ENCODE measurements at places on chromosomes 6 and 20.

DNA sequence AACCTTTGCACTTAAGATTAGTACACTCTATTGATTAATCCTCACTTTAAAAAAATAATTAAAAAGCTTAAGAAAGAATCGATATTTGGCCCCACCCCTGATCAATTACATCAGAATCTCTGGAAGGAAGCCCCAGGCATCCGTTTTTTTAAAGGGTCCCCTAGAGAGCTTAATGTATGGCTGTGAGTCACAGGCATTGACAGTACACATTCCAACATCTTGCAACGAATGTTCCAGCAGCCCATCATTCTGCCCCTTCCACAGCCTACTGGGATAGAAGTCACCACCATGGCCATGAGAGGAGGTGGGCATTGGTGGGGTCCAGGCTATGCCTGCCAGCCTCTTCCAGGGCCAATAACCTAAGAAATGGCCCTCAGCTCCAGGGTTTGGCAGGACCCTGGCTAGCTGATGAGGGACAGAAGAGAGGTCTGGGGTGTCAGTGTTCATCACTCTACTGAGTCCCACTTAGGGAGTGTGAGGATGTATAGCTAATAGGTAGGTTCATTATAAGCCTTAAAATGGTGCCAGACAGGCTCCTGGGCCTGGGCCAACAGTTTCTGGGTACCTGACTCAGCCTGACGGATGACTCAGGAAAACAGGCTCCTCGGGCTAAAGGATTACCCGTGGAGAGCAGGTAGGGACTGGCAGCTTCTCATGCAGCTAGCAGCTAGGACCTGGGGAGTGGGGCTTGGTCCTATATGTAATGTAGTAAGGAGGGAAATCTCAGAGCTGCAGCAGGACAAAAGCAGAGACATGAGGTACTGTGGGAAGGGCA, 40.4 kb downstream of the MDGA1 start:
- no peak for DNase-seq

GRCh38 chr20:25608774-25609173, 15.0 kb downstream of the NANP start:
- no peak for DNase-seq

DNA sequence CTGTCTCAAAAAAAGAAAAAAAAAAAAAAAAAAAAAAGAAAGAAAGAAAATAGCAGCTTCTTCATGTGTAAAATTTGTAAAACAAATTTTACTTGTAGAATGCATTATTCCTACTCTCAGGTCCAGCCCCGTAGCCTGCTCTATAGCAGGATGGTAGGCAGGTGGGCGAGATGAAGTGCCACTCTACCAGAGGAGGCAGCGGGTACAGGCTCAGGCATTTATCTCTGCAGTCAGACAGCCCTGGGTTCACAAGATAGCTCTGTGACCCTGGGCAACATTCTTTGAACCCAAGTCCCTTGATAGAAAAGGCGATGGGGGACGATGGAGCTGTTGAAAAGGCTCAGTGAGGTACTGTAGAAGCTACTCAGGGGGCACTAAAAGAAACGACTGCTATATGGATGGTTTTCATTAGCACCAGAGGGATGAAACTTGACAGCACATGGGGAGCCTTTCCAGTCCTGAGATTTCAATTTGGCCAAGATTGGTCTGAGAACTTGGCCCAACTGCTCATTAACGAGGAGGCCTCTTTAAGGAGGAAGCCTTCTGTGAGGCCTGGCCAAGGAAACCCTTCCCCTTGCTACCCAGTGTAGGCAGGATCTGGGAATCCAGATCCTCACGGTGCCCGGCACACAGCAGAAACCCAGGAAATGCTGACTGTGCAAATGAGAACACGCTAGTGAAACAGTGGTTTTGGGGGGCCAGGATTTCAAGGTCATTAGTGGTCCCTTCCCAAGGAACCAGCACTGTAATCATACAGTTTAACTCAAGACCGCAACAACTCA, 63.1 kb downstream of the MYH7B start:
- no peak for DNase-seq

DNA sequence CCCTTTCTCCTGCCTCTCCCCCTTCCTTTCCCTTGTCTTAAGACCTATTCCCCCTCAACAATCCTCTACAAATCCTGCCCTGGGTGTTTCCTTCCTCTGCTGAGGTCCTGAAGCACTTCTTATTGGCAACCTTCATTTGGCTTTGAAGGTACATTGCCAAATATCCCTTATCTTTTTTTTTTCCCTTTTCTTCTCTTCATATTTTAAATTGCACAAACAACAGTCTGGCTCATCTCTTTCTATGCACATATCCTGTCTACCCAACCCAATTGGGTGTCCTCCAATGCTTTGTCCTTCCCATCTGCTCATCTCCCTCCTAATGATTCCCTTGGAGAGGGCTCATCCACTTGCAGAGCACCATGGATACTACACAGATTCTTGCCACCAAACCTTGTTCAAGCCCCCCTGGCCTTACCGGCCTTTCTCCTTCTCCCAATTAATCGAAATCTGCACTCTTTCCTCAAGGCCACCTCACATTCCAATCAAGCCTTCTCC, 537.9 kb upstream of the JARID2 start:
- DNase-seq, result no peak

- no peak for DNase-seq
Measured at GRCh38 chr6:110554441-110554840, 78.0 kb upstream of the SLC22A16 start.

DNA sequence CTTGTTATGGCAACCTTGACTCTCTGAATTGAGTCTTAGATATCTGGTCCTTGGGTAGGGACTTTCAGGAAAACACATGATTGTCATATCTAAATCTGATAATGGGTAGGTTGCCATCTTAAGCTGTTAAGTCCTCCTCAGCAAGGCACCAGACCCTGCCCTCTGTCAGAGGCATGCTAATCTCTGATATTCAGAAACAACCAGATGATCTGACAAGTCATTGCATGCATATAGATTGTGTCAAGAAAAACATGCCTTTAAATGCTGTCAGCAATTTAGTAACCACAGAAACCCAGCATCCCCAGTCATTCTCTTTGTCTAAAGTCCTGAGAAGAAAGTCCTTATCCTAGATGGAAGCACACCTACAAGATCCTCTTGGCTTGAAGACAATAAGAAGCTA, 149.1 kb downstream of the EDN1 start:
- no peak for DNase-seq

- DNase-seq, result no peak
Measured at GRCh38 chr6:11143394-11144371, 32.2 kb upstream of the ERVFRD-1 start.

DNA sequence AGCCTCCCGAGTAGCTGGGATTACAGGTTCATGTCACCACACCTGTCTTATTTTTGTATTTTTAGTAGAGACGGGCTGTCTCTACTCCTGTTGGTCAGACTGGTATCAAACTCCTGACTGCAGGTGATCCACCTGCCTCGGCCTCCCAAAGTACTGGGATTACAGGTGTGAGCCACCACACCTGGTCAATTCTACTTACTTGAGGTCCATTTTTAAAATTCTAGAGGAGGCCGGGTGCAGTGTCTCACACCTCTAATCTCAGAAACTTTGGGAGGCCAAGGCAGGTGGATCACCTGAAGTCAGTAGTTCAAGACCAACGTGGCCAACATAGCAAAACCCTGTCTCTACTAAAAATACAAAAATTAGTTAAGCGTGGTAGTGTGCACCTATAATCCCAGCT, 7.8 kb downstream of the RIPOR3 start:
- DNase-seq, result no peak

DNA sequence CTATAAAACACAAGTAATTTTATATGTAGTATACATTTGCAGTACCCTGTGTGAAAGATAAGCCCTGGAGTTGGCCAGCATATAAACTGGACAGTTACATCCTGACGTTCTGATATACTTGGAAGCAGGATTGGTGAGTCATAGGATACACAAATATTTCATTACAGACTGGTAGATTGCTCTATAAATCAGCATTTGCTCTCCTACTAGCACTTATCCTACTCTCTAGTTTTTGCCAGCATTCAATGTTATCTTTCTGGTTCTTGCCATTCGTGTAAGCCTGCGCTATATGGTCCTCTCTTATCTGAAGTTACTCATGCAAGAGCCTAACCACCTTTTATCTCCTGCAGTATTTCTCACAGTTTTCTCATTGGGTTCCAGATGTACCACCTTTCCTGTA, 680.2 kb upstream of the MMS22L start:
- DNase-seq, result no peak

DNA sequence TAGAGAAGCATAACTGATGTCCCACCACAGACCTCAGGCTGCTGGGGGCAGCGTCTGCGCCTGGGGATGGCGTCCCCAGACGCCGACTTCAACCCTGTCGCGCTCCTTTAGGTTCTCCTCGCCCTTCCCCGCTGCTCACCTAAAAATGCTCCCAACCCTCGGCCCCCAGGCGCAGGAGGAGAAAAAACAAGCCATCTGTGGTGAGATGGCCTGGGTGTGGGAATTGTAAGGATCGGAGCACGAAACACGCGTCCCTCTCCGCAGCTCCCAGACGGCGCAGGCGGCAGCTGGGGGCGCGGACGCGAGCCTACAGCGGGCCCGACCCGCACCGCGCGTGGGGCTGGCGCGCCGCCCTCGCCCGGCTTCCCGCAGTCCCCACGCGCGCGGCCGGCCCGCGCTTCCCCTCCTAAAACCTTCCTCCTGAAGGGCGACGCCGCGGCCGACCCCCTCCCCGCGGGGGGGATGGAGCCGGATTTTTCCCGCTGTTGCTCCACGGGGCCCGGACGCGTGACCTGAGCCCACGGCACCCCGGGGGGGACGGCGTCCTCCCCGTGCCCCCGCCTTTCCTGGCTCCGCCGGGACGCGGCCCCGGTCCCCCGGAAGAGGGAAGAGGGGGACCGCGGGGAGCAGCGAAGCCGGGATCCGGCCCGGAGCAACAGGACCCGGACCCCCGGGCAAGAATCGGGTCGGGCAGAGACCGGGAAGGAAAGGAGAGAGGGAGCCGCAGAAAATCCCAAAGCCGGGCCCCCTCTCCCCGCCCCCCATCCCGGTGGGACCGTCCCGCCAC, 611 bp downstream of the EPB41L2 start:
- DNase-seq, result no peak

DNA sequence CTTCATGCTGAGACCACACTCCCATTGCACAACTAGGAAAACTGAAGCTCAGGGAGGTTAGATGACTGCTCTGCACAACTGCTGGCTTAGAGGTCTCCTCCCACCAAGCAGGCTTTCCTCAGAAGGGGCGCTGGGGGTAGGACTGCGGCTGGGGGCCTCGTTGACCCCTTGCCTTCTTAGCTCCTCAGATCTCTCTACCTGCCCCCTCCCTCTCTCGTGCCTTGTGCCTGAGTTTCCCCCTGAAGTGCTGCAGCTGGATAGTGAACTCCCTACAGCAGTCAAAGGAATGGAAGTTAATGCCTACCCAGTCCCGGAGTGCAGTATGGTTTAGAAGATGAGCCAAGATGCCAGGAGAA, 149.8 kb downstream of the GRM4 start:
- DNase-seq, result no peak

GRCh38 chr6:166903500-166903899, 52.9 kb downstream of the RNASET2 start:
- DNase-seq, result no peak

DNA sequence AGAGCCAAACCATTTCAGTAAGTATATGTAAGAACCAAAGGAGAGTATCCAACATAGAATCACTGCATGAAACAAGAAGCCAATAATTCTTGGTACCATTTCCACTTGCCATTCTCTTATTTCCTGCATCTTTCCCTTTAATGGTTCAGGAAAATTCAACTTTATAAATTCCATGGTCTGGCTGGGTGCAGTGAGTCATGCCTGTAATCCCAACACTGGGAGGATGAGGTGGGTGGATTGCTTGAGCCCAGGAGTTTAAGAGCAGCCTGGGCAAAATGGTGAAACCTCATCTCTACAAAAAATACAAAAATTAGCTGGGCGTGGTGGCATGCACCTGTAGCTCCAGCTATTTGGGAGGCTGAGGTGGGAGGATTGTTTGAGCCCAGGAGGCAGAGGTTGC, 21.2 kb downstream of the NHLRC1 start:
- DNase-seq, result no peak

DNA sequence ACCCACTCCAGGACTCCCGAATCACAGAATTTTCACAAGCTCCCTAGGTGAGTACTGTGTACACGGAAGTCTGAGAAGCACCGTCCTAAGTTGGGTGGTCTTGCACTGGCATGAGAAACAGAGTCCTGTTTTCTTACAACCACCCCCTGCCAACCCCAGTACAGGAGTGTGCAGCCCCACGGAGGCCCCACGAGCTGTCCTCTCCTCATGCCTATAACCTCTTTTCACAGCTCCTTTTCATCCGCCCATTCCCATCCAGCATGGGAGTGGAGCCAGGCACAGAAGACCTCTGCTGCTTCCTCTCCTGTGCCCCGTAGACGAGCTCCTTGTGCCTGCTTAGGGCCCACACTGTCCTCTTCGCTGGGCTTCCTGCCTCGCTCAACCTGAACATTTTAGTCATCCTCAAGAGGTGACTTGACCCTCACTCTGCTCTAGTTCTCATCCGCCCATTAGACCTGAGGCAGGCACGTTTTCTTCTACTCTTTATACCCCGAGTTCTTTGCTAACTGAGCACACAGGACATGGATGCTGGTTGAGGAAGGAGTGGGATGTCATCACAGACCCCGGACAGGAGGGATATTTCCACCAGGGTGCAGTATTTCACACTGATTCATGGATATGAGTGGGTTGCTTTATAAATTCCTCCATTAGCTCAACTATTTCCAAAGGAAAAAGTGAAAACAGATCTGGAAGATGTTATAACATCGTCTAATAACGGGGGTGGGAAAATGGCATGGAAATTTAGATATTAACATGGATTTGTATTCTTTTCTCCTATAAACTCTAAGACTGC, 160.5 kb downstream of the TTLL2 start:
- no peak for DNase-seq

DNA sequence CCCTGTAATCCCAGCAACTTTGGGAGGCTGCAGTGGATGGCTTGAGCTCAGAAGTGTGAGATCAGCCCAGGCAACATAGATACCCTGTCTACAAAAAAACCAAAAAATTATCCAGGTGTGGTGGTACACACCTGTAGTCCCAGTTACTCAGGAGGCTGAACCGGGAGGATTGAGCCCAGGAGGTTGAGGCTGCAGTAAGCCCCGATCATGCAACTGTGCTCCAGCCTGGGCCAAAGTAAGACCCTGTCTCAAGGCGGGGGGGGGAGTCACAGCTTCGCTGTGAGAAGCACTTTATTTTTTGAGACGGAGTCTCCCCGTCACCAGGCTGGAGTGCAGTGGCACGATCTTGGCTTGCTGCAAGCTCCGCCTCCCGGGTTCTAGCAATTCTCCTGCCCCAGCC, 54.2 kb downstream of the EZR start:
- no peak for DNase-seq

- DNase-seq, result no peak
Measured at GRCh38 chr6:162683135-162683534, 44.4 kb downstream of the PRKN start.

DNA sequence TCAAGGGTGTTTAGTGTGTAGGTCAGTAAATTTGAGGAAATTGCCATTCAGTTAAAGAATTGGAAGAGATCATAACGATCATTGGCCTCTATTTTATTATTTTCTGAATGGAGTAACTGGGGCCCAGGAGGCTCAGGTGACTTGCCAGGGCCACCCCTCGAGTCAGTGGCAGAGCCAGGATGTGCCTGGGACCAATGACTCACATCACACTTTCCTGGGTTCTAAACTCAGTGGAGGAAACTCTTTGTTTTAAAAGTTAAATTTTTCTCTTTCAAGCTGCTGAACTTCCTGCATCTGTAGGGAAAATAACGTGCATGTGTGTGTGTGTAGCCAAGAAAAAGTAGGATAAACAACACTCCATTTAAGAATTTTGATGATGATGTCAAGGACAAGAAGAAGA, 135.5 kb downstream of the MYLK4 start:
- no peak for DNase-seq

GRCh38 chr6:109186012-109186411, 90.7 kb downstream of the CEP57L1 start:
- DNase-seq, result no peak

Measured in osteocyte (in vitro differentiated cells).